ENCODE measurements at places on chromosomes 3 and 15.

DNA sequence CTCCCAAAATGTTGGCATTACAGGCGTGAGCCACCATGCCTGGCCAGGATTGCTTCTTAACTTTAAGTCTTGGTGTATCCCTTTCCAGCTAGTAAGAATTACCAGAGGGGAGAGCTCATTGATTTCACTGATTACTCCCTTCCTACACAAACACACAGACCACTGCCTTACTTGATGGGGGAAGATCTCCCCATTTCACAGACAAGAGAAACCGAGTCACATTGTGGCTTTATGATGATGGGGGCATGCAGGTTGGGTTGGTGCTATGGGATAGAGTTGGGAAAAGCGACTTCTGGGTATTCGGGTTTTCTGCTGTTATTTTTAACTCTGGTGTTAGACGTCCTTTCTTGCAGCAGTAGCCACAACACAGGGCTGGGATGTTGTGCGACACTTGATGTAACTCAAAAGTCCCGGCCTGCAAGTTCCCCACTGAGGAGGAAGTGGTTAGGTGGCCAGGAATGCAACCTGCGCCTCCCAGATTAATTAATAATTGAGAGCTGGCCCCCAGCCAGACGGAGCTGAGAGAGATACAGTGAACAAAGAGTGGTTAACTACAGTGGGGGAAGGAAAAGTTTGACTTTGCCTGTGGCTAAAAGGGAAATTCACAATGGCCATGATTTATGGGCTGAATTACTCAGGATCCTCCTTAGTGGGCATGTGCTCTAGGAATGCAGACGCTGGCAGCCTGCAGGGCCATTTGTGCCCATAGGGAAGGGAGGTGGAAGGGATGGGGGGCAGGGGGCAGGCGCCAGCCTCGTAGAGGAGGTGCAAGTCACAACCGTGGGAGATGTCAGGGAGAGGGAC, 63.6 kb downstream of the SMAD6 start:
- no peak for DNase-seq

GRCh38 chr3:75176937-75177336, 487.2 kb upstream of the FRG2C start:
- no peak for DNase-seq

GRCh38 chr15:89662893-89663626, 7.8 kb upstream of the KIF7 start:
- DNase-seq = no peak

DNA sequence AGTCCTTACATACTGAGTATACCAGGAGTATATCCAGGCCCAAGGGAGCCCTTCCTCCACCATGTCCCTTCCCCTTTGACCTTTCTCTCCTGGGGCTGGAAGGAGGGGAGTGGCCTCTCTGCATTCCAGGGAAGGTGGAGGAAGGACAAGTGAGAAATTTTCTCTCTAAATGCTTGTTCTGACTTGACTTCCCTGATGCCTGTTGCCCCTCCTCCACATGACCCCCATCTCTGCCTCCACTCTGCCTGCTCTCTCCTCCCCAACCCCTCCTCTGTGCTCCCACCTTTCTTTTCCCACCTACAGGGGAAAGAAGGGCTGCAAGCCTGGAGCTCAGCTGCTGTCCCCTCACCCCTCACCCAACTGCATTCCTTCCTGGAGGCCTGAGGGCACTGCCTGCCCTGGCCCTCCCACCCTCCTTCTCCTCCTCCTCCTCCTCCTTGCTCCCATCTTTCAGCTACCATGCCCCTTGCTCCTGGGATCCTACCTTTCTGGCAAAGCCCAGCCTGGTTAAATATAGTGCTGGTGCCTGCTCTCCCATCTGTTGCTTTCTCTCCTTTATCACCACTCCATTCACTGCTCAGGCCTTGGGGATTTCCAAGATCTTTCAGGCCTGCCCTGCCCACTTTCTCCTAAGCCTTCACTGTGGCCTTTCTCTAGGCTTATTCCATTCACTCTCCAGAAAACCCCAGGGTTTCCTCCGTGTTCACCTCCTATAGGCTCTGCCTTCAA, 8.5 kb upstream of the DAG1 start:
- no peak for DNase-seq

DNA sequence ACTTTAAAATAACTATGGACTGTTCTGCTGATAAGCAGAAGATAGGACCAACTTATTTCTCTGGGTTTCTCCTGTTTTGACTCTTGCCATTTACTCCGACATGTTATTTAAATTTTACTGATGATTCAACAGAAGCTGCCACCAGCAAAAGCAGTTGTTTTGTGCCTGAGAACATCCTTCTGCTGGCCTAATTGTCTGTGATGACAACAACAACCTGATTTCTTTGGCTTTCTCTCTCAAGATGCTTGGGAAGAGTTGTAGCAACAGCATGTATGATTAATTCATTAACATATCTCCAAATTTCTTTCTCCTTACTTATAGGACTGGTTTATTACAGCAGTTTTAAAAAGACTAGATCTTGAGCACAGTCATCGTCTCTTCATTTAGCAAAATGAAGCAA, 36.9 kb upstream of the DYNC1LI1 start:
- no peak for DNase-seq

- DNase-seq = no peak
Observed at GRCh38 chr3:184341925-184342324, 4.5 kb downstream of the FAM131A start.

- no peak for DNase-seq
Observed at GRCh38 chr3:58190882-58191281, 19.9 kb downstream of the DNASE1L3 start.

- DNase-seq = no peak
Observed at GRCh38 chr3:27072810-27073651, 296.2 kb downstream of the NEK10 start.

DNA sequence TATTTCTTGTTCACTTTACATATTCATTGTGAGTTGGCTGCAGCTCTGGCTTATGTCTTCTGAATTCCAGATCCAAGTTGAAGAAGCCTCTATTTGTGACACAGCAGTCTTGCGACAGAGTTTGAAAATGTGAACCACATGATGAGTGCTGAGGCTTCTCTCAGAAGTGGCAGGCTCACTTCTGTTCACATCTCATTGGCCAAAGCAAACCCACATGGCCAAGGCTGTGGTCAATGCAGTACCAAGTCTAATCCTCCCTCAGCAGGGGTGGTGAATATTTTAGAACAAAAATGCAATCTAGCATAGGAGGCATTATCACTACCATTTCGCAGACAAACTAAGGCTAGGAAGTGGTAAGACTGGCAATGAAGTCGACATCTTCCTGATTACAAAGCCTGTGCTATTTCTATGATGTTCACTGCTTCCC, 45.2 kb downstream of the CDCP1 start:
- DNase-seq = peak; percentile 9

DNA sequence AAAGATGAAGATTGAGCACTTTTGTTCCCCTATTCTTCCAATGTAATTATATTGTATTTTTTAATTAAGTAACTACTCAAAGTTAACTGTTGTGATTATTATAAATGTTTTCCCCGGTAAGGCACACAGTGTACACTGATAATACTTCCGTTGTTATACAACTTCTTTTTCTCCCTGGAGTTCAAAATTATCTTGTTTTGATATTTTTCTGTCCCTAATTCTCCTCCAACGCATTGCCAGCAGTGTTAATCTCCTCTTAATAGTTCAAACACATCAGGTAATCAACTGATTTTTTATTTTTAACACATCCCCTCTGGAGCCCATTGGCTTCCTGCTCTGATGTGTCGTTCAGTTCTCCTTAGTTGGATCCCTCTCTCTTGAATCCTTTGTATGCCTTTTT, 32.3 kb upstream of the MFSD1 start:
- DNase-seq = no peak

- DNase-seq = no peak
Observed at GRCh38 chr15:68542348-68542747, 36.4 kb upstream of the CORO2B start.

GRCh38 chr3:66083096-66083678, 44.5 kb upstream of the MAGI1 start:
- DNase-seq = no peak

- DNase-seq = no peak
Observed at GRCh38 chr3:185605566-185605965, 19.5 kb downstream of the SENP2 start.

- peak; percentile 40 for DNase-seq
Observed at GRCh38 chr3:63791974-63792373, 27.1 kb upstream of the C3orf49 start.

DNA sequence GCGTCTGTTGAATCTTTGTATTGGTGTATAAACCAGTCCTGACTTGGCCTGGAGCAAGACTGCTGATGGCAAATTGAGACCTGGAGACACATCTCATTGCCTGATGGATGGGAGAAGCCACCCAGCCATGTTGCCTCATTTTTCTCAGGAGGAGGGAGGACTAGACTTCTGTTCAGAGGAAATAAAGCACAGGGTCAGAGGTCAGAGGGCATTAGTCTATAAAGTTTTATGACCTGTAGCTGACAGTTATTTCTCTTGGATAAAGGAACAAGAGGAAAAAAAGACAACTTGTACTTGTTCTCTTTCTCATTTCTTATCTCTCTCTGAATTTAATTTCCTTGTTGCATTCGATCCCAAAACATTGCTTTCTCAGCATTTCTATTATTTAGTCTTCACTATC, 775.9 kb downstream of the SQOR start:
- no peak for DNase-seq

DNA sequence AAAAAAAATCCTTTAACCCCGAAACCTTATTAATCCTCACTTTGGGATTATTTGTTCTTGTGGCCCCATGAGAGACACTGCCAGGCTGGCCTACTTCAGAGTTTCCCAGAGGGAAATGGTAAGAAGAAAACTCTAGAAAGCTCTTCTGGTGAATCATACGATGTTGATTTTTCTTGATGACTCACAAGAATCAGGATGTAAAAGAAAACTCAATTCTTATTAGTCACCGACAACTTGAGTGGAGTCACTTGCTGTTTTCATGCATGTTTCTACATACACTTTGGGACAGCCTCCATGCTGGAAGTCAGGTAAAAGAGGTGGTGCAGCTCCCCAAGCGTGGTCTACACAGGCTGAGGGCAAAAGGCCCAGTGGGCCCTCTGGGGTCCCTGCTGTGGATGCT, 42.8 kb downstream of the MYO5C start:
- DNase-seq = no peak

Data from pons (tissue), 1 donor.